ENCODE measurements at places on chromosomes 5 and 9.
A peak's percentile ranks its signal among the peaks of the same experiment; 100 is the strongest.

DNA sequence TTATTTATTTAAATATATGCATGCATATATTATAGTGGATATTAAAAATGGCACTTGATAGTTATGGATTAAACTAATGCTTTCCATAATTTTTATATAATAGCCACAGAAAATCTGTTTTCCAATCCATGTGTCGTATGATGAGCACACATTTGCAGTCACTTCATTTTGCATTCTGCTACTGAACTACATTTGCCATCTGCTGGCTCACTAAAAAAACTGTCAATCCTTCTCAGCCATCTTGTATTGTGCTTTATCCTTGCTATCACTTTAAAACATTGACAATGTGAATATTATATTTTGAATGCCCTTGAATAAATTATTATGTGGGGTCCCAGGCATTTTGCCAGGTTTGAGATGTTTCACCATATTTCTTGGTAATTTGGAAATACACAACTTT, 586.6 kb downstream of the DNAH5 start:
- no peak for DNase-seq

- DNase-seq, result no peak
These were observed 17.5 kb downstream of the PALM2AKAP2 start for GRCh38 chr9:109797509-109797908.

DNA sequence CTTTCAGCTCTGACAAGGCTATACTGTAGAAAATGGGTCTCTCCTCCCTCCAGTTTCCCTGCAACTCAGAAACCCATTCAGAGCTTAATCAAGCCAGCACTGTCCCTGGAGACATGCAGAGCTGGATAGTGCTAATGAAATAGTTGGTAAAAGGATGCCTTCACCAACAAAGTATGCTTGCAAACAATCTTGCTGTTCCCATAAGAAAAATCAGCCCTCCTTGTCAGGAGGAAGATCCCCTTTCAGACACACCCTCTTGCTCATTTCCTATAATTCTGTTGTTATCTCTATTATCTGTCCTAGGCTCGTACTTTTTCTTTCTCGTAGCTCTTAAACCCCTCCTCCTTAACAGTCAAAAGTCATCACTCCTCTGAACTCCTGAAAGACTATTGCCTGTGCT, 9.9 kb upstream of the OSMR start:
- DNase-seq, result no peak

DNA sequence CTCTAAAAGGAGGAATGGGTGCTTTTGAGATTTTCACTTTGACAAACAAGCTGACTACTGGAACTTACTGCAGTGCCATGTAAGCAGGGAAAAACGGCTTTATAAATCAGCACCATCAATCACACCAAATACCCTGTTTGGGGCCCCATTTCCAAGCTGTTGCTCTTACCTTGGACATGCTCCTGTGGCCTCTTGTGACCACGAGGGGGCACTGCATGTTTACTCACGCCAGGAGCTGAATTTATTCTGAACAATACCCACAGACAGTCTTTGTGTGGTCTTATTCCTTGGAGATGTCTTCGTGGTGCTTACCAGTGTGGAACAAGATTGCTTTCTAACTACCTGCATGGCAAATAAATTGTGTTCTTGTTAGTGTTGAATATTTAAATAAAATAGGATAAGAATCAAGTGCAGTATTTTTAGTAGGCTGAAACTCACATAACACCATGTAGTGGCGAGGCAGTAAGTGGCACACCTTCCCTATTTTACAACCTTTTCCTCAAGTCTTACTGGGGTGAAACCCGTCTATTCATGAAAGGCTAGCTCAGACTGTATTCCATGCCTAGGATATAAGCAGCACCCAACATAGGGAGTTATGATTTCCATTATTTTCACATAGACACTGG, 155.5 kb upstream of the NMUR2 start:
- peak; percentile 28 for DNase-seq

DNA sequence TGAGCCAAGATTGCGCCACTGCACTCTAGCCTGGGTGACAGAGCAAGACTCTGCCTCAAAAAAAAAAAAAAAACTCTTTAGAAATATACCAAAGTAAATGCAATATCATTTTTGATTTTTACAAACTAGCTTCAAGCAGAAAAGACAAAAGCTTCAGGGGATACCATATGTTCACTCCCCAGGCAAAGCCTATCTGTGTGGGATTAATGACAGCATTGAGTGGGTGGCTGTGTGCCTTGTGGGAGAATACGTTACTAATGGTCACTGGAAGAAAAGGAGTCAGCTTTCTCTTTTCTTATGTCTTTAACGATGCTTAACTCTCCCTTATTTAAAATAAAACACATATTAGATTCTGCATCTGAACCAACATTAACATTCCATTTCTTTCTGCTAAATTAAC, 1.9 kb downstream of the PCA3 start:
- DNase-seq, result no peak

- no peak for DNase-seq
These were observed 20.2 kb downstream of the NSG2 start for GRCh38 chr5:174065528-174066197.

DNA sequence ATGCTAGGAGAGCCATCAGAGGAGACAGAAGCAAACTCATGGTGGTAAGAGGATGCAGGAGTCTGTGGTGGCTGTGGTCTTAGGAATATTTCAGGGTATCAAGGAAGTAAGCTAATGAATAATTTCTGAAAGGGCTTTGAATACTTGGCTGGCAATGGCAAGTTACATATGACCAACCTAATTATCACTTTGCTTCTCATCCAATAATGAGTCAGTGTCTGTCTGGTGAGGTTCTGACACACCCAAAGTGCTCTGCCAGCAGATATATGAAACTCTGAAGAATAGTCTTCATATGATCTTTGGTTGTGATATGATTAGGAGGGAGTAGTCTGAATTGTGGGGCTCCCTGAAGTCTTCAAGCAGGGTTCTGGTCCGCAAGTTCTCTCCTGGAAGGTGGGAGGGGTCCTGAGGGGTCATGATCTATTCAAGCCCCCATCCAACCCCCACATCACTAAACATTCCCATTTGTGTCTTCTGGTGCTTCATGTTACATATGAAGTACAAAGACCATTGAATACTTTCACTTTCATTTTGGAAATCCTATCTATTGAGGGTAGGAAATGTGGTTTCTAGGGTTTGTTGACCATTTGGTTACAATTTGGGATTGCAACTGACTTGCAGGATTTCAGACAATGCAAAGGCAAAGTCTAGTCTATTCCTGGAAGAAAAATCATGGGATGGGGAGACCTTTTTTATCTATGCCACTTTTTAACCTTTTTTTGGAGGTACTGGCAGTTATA, 199.9 kb upstream of the CDKN2B start:
- no peak for DNase-seq

DNA sequence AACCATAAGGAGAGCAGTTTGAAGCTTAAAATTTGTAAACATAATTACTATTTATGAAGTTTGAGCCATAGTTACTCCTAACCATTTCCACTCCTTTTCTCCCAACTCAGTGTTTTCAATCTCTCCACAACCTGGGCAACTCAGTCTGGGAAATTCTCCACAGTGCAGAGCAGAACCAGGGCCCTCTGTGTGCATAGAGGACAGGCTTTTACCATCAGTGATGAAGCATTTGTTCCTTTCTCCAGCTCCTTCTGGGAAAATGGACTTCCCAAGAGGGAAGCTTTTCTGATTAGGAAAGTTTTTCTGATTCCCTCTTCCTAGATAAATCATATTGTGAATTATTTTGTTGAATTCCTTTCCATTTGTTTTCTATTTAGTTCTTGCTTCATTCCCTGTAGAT, 132.3 kb upstream of the MPDZ start:
- no peak for DNase-seq

GRCh38 chr5:53403758-53404157, 76.7 kb upstream of the FST start:
- DNase-seq, result no peak

DNA sequence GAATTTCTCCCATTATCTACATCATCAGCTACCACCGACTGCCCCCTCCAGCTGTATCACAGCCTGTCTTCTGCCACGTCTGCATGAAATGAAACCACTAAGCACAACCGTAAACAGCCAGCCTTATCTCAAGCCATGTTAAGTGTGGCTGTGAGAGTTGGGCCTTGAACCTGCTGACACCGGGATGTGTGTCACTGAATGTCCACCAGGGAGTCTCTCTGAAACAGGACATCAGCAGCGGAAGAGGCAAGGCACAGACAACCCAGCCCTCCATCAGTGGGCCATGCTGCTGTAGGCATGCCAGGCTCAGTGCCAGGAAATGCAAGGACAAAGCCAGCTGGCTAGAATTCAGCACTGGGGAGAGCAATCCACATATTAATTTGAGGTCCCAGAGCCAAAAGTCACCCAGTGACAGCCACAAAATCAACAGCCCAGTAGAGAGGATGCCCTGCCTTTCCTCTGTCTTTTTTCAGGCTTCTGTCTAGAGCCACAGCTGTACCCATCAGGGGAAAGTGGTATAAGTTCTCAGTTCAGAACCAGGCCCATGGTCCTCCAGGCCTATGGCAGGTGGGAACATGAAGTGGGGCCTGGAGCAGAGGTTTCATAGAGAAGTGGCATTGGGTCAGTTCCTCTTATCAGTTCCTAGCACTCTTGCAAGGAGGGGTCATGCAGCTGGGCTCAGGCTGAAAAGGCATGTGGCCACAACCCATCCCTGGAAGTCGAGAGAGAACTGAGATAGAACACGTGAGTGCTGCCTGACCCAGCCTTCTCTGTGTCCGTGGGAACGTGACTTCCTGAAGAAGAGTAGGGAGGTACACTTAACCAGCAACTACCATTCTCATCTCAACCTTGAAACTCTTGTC, 199.4 kb downstream of the ESM1 start:
- DNase-seq, result no peak

- no peak for DNase-seq
These were observed 1.9 kb downstream of the SPRY4 start for GRCh38 chr5:142322747-142323479.

DNA sequence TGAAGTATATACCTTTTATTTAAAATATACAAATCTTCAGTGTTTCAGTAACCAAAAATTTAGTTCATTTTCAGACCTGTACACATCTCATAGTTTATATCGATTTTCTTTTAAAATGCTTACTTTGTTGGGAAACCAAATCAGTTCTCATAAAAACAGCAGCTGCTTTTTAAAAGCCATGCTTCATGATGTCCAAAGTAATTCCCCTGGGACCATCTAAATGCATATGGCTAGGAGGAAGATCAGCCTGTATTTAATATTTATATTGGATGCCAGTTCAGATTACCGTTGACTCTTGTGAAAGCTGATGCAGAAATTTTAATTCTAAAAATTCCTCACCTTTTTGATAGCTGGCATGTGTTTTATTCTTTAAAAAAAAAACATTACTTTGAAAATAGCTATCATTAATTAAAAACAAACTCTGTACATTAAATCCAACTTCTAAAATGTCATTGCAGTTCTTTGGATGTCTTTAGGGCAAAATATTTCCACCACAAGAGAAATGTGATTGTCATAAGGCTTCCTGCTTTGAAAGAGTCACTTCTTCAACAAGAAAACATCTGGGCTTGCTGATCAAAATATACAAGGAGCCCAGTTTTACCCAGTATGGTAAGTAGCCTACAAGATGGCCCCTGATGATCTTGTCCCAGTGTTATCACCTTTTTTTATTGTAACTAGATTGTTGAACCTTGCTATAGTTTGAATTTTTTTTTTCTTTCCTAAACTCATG, 1242.9 kb upstream of the CDH6 start:
- DNase-seq, result no peak

DNA sequence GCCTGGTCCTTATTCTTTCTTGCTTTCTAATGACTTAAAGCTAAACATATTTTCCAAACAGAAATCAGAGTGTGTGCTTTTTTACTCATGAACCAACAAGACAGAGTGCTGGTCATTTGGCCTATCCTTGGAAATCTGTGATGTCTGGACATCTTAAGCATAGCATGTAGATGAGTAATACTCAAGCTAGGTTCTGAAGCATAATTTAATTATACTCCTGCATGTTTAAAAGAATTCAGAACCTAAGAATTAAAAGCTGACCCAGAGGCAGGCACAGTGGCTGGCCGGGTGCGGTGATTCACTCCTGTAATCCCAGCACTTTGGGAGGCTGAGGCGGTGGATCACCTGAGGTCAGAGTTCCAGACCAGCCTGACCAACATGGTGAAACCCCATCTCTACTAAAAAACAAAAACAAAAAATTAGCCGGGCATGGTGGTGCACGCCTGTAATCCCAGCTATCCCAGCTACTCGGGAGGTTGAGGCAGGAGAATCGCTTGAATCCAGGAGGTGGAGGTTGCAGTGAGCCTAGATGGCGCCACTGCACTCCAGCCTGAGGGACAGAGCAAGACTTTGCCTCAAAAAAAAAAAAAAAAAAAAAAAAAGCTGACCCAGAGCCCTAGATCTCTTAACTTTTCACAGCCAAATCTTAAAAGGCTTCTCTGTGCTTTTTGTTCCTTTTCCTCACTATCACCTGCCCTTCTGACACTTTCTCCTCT, 16.2 kb upstream of the TJP2 start:
- no peak for DNase-seq

DNA sequence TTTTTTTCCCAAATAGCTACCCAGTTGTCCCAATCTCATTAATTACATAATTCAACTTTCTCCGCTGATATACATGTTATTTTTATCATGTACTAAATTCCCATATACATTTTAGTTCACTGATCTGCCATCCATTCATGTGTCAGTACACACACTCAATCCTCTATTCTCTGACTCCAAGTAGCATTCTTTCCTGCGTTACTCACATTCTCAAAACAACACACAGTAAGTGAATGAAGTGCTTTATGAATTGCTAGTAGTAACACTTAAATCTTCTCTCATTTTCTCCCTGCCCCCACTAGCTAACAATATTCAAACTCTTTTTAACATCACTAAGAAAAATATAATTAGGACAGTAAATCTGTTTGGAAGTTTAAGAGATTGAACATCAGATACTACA, 8.9 kb downstream of the ZNF366 start:
- DNase-seq, result no peak

GRCh38 chr5:68384936-68385594, 169.5 kb downstream of the PIK3R1 start:
- no peak for DNase-seq

DNA sequence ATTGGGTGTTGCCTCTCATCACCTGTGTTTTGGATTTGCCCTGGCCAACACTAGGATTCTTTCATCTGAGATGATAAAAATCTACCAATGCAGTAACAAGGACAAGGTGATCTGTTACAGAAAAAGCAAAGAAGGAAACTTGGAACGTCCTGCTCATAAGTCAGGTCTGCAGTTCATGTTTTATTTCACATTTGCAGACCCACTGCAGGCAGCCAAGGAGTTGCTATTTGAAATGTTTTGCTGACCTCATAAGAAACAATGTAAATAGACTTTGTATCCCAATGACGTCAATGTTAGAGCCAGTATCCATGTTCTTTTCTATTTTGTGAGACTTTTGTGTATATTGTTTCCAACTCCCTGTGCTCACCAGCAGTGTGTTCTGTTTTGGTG, 312.9 kb downstream of the DEPDC1B start:
- DNase-seq, result no peak

DNA sequence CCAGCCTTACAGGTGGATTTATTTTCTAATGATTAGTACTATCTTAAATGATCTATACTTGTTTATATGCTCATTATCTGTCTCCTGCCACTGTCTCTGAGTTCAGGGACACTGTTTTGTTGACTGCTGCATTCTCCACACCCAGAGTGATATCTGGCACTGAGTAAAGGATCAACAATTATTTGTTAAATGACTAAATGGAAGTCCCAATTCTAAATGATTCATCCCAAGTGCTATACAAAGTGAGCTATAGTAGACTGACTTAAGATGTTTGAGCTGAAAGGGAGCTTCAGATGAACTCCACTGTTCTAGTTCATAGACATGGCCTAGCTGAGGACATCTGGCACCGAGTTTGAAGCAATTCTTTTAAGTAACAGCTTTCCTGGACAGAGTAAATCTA, 40.5 kb downstream of the ITGA2 start:
- DNase-seq, result no peak

GRCh38 chr5:158410976-158411375, 552.0 kb upstream of the CLINT1 start:
- DNase-seq, result no peak

All from iPS DF 19.7 (cell line).